ENCODE measurements at places on chromosomes 3 and 15.

DNA sequence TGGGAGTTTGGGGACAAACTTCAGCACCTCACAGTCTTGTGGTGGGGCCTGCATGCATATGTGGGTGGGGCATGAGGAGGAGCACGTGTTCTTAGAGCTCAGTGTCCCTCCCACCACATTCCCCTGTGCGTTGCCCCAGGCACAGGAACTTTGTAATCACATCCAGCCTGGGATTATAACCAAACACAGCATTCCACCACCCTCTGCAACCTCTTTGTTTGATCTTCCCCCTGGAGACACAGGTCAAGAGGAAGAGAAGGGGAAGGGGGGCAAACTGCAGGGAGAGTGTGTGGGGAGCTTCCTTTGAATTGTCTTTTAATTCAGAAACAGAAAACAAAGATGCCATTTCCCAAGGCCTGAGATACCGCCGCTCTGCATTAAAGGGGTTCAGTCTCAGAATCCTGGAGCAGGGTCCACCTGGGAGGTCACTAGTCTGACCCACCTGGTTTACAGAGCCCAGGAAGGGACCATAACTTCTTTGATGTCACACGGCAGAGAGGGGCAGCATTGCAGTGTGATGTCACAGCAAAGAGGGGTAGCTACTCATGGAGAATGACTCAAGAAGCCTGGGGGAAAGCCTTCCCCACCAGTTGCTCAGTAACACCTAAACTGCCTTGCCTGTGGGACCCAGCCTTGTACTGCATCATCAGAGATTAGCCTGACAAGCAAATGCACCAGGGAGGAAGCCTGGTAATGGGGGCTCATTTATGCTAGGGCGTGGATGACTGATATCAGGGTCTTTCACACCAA, 106.3 kb upstream of the RNU6-1 start:
- DNase-seq: peak; percentile 52

DNA sequence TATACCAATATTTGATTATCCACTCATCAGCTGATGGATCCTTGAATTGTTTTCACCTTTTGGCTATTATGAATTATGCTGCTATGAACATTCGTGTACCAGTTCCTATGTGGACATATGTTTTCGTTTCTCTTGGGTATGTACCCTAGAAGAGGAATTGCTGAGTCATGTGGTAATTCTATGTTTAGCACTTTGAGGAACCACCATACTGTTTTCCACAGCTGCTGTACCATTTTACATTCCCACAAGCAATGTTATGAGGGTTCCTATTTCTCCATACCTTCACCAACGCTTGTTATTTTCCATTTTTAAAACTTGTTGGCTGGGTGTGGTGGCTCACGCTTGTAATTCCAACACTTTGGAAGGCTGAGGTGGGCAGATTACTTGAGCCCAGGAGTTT, 62.9 kb downstream of the RPLP1 start:
- no peak for DNase-seq

GRCh38 chr15:38299216-38299615, 46.6 kb downstream of the SPRED1 start:
- peak; percentile 35 for DNase-seq

DNA sequence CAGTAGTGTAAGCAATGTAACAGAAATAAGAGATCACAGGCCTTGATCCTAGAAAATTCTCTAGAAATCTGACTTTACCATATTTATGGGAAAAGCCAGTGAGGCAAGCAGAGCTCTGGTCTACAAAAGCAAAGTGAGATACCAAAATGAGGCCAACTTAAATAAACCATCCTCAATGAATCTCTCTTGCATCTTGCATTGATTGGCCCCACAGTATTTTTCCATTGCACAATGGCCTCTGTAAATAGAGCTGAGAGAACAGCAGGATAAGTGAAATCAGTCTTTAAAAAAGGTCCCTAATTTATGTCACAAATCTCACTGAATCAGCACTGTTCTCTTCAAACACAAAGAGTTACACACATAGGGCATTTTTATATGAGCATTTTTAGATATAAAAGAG, 8.9 kb downstream of the CFAP20DC start:
- no peak for DNase-seq

GRCh38 chr3:194995334-194995733, 275.6 kb downstream of the XXYLT1 start:
- DNase-seq: no peak

GRCh38 chr3:122961146-122961545, 66.4 kb downstream of the SEMA5B start:
- no peak for DNase-seq

DNA sequence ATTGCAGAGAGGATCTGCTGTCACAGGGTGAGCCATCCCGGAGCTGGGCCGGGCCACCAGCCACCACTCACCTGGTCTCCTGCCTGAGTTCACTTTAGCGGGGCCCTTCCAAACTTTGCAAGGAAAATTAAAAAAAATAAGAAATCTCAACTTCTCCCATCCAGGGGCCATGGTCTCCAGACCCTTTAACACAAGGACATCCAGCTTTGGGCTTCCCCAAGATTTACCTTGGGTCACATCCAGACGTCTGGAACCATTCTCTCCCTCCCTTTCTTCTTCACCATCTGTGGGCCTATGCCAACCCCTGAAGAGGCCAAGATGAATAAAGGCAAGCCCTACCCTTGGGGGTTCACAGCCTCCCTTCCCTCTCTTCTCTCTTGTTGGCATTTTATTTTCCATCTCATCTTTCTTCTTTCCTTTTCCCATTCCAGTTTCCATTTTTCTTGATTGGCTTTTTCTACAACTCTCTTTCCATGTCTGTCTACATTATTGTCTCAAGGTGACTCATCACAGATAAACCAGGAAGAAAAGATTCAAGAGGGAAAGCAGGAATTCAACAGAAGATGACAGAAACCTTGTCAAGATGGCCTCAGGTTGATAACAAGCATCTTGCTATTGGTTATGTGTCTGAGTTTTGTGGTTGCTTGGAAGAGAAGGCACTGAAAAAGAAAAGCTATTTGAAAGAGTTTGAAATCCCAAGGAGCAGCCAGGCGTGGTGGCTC, 49.5 kb downstream of the ITGA11 start:
- no peak for DNase-seq

DNA sequence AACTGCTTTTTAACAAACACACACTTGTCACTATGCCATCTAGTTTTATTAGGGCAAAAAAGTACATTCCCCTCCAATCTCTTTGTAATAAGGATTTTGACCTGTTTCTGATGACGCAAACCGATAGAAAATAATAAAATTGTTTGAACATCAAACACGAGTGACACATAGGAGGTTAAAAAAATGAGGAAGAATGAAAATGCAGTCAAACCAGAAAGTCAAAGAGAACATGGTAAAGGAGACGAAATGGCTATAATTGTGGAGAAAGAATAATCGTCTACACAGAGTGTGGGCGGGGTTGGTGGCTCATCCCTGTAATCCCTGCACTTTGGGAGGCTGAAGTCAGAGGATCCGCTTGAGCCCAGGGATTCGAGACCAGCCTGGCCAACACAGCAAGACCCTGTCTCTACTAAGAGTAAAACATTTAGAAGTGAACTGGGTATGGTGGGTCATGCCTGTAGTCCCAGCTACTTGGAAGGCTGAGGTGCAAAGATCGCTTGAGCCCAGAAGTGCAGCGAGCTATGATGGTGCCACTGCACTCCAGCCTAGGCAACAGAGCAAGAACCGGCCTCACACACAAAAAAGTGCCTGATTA, 83.2 kb downstream of the MEIS2 start:
- DNase-seq: no peak

GRCh38 chr3:194565597-194566190, 67.5 kb downstream of the TMEM44 start:
- peak; percentile 79 for DNase-seq

DNA sequence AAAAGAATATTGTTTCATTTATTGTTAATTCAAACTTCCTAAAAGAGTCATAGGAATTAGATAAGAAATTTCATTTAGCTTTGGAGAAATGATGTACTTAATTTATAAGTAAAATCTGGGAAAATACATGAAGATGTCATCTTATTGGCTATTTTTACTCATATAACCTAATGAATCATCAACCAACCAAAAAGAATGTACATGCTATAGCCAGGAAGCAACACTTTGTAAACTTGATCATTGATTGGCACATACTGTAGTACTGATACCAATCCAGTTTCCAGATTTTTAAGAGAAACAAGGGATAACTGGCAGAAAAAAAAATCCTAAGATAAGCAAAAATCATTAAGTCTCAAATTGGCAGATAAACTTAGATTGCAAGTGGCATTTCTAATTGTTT, 207.9 kb upstream of the CDIN1 start:
- peak; percentile 68 for DNase-seq

DNA sequence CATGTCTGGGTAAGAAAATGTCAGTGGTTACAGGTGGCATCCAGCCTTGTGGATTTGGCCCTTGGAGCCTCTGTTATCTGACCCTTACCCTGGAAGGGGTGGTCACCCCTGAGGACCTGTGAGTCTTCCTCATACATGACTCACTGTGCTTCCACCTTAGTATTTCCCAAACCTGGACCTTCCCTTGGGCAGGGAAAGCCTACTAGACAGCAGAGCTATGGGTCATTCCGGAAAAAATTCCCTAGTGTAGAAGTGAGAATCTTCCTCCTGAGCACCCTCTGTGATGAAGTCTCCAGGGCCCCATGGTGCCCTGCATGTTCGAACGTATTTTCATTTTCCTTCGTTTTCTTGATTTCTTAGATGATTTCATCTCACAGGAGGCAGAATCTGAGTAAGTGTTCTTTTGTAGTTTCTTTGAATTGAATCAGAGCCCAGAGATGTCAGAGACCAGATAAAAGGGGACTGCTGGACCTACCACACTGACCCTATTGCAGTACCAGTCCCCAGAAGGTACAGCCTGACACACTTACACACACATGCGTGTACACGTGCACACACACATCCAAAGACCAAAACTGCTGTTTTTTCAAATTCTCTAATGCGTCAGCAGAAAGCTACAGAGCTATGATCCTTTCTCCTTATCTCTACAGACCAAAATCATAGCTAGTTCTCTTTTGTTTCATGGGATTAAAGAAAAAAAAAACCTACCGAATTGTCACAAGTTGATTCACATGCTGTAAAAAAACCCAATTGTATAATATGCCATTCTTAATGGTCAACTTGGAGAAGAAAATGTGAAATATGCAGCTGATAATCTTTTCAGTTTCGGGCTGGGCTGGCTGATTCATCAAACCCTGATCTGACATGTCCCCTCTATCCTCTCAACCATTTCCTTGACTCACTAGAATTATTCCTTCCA, 50.5 kb upstream of the ARHGEF3 start:
- DNase-seq: peak; percentile 64

GRCh38 chr15:80703081-80703480, 8.0 kb downstream of the ABHD17C start:
- no peak for DNase-seq

- DNase-seq: no peak
Measured at GRCh38 chr3:126126811-126127431, 43.0 kb upstream of the SLC41A3 start.

GRCh38 chr15:27486051-27486450, 515.1 kb downstream of the GABRG3 start:
- no peak for DNase-seq

GRCh38 chr3:152040319-152040718, 166.9 kb downstream of the SUCNR1 start:
- DNase-seq: no peak

Measured in A172 (cell line).